CD4-positive, alpha-beta T cell treated with Interleukin-15 for 4 hours (primary cell): ENCODE measurements at places on chromosomes 11 and 22.

GRCh38 chr11:335779-336658, 15.4 kb upstream of the IFITM3 start:
- DNase-seq = no peak

- DNase-seq = no peak
Observed at GRCh38 chr22:34579519-34579918, 486.4 kb upstream of the ISX start.

GRCh38 chr11:35223371-35223796, 84.4 kb downstream of the CD44 start:
- no peak for DNase-seq

DNA sequence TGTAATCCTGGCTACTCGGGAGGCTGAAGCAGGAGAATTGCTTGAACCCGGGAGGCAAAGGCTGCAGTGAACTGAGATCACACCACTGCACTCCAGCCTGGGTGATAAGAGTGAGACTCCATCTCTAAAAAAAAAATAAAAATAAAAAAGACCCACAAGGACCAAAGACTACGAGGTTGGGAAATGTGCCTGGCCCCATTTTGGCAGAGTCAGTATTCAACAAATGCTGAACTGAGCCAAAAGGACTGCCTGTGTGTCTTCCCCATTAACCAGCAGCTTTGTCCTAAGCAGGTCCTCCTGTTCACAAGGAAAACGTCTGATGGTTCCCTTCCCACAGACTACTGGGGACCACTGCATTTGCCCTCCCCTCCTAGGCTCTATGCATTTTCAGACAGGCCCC, 27.6 kb downstream of the ADORA2A start:
- DNase-seq = no peak

DNA sequence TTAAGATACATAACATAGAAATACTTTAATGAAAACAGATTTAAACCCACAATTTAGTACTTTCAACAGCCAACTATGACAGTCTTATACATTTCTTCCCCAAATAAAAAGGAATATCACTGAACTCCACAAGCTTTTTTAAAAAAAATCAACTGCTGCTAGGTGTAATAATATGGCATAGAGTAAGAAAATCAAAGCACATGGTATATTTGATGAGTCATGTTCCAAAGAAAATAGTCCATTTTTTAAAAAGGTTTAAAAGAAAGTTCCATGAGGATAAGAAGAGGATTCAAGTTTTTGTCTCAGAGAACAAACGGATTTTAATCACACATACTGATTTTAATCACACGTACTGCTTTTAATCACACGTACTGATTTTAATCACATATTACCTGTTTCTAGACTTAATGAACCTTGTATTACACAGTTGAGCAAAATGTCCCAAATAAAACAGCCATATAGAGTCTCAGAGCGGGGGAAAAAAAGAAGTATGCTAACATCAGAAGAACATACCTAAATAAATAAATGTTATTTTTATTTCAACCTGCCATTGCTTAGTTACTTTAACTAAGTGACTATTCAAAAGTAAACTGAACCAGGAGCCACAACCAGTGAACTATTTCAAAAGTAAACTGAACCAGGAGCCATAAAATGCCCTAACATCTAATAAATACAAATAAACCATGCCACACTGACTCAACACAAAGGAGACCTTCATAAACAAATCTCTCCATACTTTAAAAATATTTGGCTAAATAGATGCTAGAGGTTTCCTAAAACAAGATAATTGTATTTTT, 198.4 kb downstream of the SBF2 start:
- DNase-seq = no peak

DNA sequence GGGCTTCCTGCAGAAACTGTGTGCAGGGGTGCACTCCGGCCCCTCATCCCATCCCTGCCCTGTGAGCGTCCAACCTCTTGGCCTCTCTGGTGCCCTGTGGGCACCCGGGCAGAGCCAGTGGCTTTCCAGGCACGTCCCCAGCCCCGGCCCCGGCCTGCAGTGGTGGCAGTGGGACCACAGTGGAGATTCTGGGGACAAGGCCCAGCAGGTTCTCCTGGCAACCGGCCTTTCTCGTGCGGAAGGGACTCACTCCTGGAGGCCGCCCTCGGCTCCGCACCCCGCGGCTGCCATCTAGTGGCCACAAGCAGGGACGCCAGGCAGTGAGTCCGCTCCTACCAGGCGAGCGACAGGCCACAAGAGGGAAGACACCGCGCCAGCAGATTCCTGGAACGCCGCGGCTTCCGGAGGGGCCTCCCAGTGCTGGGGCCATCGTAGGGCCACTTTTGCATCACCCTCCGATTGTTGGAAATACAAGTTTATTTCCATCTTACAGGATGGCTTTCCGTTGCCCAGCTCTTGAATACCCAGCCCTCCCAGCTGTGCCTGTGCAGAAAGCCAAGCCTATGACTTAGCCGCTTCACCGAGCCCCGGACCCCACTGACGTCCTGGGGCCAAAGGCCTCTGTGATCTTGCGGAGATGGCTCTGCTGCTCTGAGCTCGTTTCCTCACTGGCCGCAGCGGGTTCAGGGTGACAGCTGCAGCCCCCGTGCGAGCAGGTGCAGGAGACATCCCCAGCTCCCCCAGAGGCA, 357.3 kb downstream of the CTTN start:
- DNase-seq = peak; percentile 49

DNA sequence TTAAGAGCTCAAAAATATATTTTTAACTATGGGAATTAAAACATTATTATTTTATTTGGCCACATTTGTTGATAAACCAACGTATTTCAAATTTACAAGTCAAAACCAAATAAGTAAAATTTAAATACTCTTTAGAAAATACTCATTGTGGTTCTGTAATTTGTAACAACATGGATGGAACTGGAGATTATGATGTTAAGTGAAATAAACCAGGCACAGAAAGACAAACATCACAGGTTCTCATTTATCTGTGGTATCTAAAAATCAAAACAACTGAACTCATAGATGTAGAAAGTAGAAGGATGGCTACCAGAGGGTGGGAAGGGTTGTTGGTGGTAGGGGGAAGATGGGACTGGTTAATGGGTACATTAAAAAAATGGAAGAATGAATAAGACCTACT, 50.8 kb downstream of the STK33 start:
- DNase-seq = no peak

DNA sequence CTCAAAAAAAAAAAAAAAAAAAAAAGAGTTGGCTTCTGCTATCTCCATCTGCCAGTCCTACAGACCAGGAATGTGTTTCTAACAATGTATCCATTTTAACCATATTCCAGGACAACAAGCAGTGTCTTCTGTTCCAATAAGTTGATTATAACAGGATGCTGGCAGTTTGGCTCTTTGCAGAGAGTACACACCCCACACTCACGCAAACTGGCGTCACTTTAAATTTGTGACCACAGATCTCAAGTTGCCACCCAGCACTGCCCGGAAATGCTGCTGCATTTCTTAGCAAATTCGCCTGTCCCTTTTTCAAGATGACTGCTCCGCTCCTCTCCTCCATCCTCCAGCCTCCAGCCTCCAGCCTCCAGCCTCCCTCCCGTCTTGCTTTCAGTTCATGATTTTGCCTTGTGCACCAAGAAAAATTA, 44.3 kb downstream of the SCGB1A1 start:
- no peak for DNase-seq

- DNase-seq = no peak
Observed at GRCh38 chr22:23363683-23364082, 183.4 kb downstream of the BCR start.

DNA sequence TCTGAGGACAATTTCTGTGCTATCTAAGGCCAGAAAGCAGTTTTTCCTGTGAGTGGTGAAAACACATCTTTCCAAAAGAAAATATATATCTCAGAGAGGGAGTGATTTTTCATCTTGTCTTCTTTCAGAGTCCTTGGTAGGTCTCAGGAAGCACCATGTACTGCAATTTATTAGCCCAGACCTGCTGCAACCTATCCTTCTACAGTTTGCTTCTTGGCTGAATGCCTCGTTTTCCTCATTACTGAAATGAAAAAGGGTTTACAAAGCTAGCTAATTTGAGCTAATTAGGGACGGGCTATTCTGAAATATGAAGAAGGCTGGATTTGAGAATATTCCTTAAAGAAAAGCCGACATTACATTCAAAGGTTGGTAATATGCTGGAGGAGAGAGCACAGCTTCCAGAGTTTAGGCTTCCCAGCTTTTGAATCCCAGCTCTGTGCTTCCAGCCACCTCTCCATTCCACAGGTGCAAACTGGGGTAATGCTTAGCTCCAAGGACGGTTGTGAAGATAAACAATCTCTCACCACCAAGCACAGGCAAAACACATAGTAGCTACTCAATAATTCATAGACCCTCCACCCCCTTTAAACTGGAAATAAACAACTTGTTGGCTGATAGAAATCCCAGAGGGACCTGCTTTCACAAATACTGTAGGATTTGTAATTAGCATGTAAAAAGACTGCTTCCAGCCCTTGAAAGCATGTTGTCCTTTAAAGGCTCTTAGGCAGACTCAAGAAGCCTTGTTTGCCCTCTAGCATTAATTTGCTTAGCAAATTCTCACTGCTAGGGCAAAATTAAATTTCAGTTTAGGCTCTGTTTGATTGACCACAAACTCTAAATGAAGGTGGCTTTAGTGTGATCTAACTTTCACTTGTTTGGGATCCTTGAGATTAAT, 24.5 kb upstream of the SESN3 start:
- no peak for DNase-seq

- peak; percentile 23 for DNase-seq
Observed at GRCh38 chr11:122556605-122557004, 98.9 kb upstream of the UBASH3B start.

DNA sequence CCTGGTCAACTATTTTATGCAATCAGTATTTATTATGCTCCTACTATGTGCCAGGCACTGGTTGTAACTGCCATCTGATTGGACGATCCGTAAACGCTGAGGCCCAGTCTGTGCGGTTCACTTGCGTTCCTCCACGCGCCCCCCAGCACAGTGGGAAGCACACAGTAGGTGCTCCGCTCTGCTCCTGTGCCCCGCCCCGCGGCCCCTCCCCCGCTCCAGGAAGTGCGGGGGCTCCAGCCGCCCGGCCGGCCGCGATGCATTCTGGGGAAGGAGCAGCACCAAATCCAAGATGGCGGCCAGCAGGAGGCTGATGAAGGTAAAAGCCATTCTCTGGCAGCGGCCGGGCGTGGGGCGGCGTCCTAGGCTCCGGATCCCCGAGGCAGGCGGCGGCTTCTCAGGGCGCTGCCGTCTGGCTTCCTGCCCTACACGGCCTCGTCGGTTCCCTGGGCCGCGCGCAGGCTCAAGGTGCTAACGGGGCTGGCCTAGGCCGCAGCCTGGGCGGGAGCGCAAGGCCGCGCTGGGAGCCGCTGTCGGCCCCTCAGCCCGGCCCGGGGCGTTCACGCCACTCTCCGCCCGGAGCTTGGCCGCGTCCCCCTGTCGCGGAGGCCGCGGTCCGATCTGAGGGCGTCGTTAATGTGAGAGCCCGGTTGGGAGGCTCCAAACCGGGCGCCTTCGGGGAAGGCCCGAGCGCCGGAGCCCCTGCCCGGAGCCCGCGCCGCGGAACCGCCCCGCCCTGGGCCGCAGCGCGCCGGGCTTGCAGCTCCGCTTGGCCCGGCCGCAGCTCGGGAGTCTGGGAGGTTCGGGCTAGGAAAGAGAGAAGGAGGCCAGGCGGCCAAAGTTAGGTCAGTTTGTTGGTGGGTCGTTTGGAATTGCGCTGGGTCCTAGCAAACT, at the start of gene UBE2L3:
Gene UBE2L3, plus strand, starts transcription at position 259 of the 891 bp plus-strand sequence. Its CDS starts 31 bp downstream, at position 290.
- peak; percentile 77 for DNase-seq

GRCh38 chr11:96149743-96150555, 193.0 kb downstream of the MAML2 start:
- no peak for DNase-seq

- DNase-seq = no peak
Observed at GRCh38 chr11:26573896-26574295, 1.8 kb upstream of the MUC15 start.

DNA sequence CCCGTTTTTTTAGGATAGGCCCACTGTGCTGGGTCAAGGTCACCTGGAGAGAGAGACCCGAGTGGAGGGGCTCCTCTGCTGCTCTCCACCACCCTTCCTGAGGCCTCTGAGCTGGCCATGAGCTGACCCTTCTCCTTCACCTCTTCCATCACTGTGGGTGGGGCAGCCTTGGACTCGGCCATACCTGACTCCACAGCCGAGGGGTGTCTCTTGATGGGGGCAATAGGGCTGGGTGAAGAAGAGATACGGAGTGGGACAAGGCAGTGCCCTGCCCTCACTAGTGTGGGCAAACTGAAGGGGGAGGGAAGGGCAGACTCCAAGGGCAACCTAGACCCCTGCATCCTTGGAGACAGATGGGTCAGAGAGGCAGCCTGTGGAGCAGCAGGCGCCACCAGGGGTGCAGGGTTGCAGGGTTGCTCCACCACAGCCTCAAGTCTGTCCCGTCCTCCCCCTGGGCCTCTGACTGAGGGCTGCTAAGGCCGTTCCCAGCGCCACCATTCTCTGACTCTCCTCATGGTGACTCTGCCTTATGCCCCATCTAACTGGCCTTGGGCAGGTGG, 20.1 kb upstream of the NECTIN1 start:
- no peak for DNase-seq

DNA sequence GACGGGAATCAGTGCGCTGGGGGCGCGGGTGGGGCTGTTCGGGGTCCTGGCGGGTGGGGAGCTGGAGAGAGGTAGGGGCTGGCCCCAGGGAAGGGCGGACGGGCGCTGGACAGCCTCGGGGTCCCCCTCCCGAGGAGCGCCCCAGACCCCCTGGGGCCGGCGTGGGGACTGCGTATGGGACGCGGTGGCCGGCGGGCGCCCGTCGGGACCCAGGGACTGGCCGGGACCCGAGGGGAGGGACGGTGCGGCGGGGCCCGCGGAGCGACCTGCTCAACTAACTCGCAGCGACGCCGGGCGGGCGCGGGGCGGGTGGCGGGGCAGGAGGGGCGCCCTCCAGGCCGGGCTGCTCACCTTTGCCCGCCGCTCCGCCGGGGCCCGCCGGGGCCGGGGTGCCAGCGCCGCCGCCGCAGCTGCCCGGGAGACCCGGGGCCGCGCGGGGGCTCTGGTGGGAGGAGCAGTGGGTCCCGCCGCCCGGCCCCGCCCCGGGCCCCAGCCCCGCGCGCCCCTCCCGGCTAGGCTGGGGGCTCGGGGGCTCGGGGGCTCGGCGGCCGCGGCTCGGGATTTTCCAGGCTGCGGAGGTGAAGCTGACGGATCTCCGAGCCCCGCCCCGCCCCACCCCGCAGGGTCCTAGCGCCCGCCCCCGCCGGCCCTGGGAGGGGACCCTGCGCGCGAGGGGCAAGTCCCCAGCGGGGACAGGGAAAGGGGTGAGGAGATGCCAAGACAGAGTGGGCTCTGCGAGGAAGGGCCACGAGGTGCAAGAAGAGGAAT, 12.3 kb downstream of the STARD10 start:
- DNase-seq = peak; percentile 53
